Stimulated activated CD8-positive, alpha-beta memory T cell treated with anti-CD3 and anti-CD28 coated beads, Interleukin-7, amount 100 ng/mL, for 24 hours (primary cell): ENCODE measurements at places on chromosomes 12 and 14.

DNA sequence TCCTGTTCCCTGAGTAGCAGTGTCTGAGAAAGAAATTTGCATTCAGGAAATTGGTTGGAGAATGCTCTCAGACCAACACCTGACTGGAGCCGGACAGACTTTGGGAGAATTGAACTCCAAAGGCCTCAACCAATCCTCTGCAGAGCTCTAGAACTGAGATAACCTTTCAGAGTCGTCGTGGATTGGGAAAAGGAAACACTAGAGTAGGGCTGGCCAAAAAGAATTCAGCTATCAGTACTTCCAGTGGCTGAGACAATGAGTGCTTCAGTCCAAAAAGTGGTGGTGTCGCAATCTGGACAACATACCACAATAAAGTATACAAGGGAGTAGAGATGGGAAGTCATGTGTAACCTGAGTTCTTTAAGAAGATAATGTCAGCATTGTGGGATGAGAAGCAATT is 377.1 kb downstream of the SLC16A7 start:
- DNase-seq, result no peak

DNA sequence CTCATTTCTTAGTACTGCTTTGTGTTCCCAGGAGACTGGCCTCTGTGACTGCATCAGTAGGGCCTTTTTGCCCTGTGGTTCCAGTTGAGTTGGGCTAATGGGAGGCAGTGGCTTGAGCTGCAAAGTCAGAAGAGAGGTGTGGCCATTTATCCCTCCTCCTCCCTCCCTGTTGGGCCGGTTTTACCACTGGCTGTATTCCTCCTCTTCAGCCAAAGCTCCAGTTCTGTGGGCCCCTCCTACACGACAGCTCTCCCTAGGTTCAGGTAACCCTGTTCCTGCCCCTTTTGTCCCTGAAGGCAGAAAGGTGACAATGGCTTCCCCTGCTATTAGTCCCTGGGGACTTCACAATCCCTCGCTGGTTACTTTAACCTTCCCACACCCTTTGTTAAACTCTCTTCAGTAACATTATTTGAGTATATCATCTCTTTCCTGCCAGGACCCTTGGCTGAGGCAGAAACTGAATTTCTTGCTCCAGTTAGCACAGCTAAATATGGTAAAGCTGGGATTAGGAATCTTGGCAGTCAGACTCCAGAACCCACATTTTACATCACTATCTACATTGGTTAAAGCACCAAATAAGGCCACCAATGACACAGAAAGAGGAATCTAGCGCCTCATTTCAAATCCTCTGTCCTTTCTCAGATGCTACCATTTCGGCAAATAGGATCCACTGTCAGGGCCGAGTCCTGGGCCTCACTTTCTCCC is 121.9 kb upstream of the SLC35F4 start:
- no peak for DNase-seq

DNA sequence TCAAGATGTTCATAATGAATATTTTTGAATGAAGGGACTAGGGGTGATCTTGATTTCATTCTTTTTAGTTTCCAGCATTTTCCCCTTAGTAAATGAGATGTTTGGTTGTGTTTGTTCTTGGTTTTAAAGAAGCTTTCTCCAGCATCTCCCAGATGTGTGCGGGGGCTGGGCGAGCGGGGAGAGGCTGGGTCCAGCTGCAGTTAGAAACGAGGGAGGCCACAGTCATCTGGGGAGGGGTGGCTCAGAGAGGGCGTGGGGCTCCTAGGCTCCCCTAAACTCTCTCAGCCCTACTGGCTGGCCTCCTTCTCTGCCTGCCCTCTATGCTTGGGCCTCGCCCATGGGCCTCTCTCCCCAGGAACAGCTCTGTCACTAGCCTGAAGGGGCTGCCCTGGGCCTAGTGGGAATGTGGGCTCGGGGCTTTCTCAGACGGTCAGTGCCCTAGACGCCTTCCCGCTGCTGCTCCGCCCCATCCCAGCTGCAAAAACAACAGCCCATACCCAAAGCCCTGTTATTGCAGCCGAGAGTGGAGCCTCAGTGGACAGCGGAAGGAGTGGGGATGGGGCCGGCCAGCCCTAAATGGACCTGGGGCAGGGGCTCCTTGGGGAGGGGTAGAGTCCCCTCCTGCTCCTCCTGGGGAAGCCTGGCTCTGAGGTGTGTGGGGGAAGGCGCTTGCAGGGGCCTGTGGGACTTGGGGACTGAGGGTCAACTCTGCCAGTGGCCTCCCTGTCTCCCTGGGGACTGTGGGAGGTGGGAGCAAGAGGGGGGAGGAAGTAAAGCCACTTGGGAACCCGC is 18.3 kb upstream of the EIF2B2 start:
- DNase-seq, result no peak

- DNase-seq, result no peak
Measured at GRCh38 chr12:126369487-126370463, 1304.5 kb downstream of the AACS start.

- no peak for DNase-seq
Measured at GRCh38 chr12:78271546-78271945, 440.9 kb downstream of the NAV3 start.

DNA sequence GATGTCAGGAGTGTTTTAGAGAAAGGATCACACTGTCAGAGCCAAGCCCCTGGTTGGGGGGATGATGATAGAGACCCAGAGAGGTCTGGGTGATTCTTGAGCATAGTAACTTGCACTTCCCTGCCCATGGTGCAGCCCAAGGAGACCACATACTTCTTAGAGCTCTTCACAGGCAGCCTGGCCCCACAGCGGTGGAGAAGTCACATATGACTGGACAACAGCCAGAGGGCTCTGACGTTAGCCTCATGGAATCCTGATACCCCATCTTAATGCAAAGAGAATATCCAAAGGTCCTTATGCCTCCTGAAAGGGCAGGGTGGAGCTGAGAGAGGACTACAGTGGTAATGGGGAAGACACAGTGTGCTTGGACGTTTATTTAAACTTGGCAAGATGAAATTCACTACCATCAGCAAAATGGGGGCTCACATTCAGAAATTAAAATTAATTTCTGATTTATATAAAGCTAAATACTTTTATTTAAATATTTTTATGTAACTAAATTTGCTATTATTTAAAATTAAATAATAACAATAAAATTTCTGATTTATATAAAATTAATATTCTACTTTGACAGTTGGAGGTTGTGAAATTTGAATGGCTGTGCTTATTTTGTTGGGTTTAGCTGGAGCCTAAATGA is 131.3 kb downstream of the KTN1 start:
- no peak for DNase-seq

DNA sequence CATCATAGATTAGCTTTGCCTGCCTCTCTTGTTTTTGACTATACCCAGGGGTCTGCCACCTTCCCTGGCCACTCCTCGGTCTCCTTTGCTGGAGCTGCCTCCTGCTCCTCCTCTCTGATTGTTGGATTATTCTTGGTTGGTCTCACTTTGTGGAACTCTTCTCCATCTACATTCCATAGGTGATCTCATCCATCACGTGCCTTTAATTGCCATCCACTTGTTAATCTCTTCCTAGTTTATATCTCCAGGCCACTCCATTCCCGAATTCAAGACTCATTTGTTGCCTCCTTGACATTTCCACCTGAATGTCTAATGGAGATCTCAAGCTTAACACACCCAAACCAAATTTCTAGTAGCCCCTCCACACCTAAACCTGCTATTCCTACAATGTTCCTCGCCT is 5.4 kb downstream of the POLR3B start:
- no peak for DNase-seq

DNA sequence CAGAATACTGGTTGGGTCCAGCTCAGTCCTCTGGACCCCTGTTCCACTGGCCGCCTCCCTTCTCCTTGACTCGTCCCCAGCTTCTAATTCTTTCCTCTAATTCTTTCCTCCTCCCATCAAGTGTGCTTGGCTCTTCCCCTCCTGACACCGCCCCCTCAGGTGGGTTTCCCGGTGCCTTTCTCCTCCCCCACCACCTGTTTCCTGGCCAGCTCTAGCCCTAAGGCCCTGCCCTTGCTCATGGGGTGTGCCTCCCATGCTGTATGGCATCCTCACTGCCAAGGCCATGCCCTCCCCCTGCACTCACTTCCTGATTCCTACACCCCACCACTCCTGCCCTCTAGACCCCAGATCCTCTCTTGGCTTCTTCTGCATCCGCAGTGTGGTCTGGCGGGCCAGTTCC is 12.1 kb upstream of the EML1 start:
- DNase-seq, result no peak

- DNase-seq, result no peak
Measured at GRCh38 chr12:68970306-68970705, 37.3 kb upstream of the CPM start.

- no peak for DNase-seq
Measured at GRCh38 chr12:124605883-124606774, 38.7 kb upstream of the NCOR2 start.

GRCh38 chr14:64061115-64061514 is 208.3 kb downstream of the SYNE2 start:
- DNase-seq, result no peak

- DNase-seq, result no peak
Measured at GRCh38 chr12:51620448-51620847, 29.4 kb downstream of the SCN8A start.

- no peak for DNase-seq
Measured at GRCh38 chr14:95222151-95222631, 64.9 kb upstream of the DICER1 start.

DNA sequence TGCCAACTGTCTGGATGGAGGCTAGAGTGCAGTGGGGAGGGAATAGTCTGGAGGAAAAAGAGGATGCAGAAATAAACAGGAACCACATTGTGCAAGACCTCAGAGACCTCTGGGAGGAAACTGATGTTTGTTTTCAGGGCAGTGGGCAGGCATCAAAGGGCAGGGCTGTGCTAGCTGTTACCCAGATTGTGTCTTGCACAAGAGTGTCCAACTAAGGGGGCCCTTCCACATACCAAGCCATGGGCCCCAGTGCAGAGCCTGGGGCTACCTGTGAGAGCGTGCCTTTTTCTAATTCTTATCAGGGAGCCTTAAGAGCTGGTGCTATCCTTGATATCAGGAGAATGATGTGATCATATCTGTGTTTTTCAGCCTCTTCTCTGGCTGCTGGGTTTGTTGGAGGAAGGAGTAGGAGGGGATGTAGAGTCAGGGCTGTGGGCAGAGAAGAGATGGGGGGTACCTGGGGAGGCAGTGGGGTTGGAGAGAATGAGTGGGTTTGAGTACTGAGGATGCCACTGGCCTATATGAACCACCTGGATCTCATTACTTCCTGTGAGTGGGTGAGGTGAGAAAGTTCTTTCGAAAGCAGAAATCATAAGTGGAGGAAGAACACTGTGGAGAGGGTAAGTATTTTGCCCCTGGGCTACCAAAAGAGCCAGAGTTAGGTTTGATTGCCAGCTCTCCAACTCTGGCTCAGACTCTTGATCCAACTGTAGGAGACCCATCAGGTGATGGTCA is 259.2 kb upstream of the CRY1 start:
- no peak for DNase-seq

DNA sequence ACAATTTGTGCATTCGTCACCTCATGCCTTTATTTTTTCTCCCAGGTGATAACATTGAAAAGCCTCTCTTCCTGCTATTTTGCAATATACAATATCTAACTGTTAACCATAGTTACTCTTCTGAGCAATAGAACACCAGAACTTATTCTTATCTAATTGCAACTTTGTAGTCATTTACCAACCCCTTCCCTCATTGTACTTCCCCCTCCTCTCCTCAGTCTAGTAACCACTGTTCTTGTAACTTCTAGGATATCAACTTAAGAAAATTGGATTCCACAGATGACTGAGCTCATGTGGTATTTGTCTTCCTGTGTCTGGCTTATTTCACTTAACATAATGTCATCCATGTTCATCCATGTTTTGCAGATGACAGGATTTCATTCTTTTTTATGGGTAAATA is 7.6 kb downstream of the MUCL1 start:
- DNase-seq, result no peak

DNA sequence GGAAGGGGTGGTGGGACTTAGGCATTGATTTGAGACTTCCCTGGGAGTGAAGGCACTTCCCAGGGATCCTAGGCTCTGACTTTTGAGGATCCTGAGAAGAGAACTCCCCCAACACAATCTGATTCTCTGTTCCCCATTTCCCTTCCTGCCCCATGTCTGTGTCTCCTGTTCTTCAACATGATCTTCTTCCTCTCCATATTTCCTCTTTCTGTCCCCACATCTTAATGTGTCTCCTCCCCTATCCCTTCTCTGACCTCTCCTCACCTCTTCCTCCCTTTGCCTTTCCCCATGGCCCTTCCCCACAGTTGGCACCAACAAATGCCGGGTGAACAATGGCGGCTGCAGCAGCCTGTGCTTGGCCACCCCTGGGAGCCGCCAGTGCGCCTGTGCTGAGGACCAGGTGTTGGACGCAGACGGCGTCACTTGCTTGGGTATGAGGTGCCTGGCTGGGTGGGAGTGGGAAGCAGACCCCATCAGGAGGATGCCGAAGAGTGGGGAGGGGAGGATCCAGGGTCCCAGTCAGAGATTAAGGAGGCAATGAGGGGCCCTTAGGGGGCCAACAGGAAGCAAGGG is 15.2 kb upstream of the LRP1-AS start:
- DNase-seq, result no peak

GRCh38 chr12:125208942-125209341 is 143.7 kb downstream of the AACS start:
- no peak for DNase-seq

- no peak for DNase-seq
Measured at GRCh38 chr12:54164387-54165145, 24.2 kb downstream of the SMUG1 start.

- DNase-seq, result peak; percentile 43
Measured at GRCh38 chr14:20652996-20653975, 11.8 kb upstream of the OR6S1 start.

- no peak for DNase-seq
Measured at GRCh38 chr12:108302403-108303311, 36.5 kb downstream of the CMKLR1 start.

DNA sequence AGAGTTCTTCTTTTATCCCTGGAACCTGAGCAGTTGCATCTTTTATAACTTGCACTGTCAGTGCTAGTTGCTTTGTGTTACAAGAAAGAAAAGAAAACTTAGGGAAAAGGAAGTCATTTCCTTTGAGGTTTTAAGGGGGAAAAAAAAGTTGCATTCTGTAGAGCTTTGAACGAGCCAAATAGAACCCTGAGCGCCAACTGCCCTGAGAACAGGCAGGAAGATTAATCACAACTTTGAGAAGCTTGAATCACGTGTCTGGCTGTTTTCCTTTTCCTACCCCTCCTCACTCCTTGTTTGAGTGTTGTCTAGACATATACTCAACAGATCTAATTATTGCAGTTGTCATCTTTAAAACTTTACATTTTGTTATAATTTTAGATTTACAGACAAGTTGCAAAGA is 12.5 kb downstream of the PCNX1 start:
- DNase-seq, result no peak

DNA sequence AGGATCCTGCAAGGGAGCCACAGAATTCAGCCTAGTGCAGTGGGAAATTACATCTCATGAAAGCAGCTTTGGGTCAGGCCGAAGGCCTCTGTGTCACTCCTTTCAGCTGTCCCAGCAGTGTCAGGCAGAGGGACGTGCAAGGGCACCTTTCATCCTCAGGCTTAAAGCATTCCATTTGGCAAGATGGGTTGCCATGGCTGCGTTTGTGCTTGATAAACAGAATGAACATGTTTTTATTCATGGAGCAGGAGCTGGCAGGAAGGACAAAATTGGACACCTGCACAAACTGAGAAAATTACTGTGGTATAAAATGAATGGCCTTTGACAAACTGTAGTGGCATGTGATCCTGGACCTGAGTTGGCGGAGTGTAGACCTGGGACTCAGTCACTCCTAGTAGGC is 29.4 kb downstream of the ACAD10 start:
- no peak for DNase-seq

- DNase-seq, result no peak
Measured at GRCh38 chr14:74347795-74348100, 523 bp upstream of the VRTN start.
